ENCODE measurements at places on chromosomes 16 and 17.

GRCh38 chr17:68353111-68353521 is 61.8 kb downstream of the ARSG start:
- no peak for DNase-seq

DNA sequence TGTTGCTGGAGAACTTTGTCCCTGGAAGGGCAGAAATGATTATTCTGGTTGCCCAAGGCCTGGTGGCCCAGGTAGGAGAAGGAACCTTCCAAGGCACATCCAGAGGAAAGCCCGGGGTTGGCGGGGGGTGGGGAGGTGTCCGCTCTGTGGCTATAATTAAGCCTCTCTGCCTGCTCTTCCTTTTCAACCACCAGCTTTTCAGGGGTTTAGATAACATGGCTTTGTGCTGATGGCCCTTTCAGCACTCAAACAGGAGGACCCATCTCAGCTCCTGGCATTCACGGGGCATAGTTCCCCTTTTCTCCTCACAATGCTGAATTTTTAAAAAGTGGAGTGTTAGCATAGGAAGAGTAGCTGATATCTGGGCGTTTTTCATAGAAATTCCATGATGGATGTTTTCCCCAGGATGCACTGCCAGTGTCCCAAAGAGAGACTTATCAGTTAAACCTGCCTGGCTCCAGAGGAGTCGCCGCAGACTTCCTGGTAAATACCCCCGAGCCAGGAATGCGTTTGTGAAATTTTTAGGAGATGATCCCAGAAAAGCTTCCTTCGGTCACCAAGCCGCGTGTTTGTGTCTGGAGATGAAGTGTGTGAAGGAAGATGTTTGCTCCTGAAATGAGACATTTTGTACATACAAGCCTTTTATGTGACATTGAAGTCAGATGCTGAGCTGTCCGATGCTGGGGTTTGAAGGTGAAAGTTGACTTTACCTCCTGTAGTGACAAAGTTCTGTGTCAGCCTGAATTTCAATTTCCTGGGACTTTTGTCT is 188.5 kb downstream of the MSI2 start:
- DNase-seq = no peak

DNA sequence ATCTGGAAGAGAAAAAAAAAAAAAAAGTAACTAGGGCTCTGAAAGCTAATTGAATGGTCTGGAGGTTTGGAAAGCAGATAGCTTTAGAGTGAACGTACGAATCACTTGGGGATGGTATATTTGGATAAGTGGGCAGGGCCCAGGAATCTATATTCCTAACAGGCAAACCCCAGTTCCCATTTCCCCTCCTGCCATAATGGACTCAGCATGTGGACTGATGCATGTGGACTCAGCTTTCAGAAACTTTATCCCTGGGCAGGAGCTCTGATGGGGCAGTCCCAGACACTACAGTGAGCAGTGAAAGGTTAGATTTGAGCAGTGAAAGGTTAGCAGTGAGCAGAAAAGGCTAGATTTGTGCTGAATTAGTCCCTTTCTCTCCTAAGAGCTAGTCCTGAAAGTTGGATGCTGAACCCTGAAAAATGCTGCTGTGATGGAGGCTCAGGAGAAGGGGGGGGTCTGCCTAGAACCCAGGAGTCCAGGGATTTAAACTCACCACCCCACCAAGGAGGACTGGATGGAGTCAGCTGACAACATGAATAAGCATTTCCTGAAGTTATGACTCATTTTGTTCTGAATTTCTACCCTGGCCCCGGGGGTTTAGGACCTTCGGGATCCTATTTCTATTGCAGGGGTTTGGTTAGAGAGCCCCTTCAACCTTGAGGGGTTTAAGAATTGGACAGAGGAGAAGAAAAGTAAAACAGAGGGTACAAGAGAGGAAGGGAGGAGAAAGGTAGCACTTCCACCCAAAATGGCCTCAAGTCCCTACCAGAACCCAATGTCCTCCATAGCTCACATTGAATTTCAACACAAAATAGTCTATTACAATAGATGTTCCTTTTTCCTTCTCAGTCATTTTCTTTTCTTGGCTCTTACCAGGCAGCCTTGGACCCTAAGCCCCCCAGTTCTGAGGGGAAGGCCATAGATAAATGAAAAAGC is 10.3 kb upstream of the FZD2 start:
- DNase-seq = no peak

DNA sequence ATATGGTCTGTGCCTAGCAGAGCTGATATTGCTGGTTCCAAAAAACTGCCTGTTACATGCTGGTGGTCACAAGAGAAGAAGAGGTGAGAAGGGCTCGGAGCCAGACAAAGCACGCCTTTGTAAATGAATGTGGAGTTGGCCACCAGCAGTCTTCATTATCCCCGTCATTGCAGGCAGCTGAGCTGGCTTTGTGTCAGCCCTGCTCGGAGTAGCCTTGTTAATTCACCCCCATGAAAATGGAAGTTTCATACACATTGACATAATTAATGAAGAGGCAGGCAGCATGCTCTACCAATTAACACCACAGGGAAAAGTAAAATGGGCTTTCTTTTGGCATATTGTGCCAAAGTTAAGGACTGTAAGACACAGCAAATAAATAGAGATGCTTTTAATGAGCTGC is 113.7 kb upstream of the RBFOX1 start:
- no peak for DNase-seq

GRCh38 chr16:72908362-72909167 is 139.4 kb downstream of the ZFHX3 start:
- DNase-seq = no peak

- DNase-seq = no peak
These were observed 7.5 kb upstream of the ARMC5 start for GRCh38 chr16:31451681-31452351.

- peak; percentile 98 for DNase-seq
These were observed 452 bp downstream of the SREBF1 start for GRCh38 chr17:17836250-17836817.

DNA sequence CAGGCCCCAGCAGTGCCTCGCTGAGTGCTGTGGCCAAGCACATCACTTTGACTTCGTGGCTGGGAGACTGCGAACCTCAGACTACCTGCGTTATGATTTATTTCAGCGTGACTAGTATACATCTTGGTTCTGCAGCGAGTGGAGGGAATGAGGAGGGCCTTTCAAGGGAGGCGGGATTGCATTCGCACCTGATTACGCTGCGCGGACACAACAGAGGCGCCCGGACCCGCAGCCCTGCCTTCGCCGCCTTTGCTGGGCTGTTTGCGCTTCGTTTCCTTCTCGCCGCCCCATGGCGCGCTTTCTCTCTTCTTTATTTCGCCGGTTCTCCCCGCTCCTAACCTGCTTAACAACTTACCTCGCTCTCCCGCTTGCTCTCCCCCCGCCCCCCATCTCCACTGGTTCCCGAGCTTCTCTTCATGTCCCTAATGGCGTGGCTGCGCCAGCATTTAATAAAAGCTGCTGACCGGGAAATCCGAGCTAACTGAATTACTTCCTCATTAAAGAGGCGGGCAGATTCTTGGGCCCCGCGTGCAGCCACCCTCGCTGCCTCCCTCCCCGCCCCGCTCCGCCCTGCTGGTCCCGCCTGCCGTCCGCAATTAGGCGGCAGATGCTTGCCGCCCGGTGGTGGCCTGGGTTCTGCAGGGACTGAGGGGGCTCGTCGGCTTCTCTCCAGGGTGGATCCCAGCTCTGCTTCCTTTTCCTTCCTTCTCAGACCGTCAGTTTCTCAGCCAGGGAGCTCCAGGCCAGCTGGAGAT is 257.6 kb upstream of the SDK2 start:
- peak; percentile 25 for DNase-seq

GRCh38 chr16:19166500-19166899 is 1.5 kb upstream of the SYT17 start:
- no peak for DNase-seq

GRCh38 chr17:50173335-50173941 is 7.6 kb downstream of the SGCA start:
- no peak for DNase-seq

- no peak for DNase-seq
These were observed 239.9 kb upstream of the DYNLRB2 start for GRCh38 chr16:80300876-80301275.

GRCh38 chr17:69607162-69607834 is 192.8 kb downstream of the MAP2K6 start:
- DNase-seq = no peak

- DNase-seq = peak; percentile 15
These were observed 22.3 kb upstream of the SMPD3 start for GRCh38 chr16:68470461-68471150.

DNA sequence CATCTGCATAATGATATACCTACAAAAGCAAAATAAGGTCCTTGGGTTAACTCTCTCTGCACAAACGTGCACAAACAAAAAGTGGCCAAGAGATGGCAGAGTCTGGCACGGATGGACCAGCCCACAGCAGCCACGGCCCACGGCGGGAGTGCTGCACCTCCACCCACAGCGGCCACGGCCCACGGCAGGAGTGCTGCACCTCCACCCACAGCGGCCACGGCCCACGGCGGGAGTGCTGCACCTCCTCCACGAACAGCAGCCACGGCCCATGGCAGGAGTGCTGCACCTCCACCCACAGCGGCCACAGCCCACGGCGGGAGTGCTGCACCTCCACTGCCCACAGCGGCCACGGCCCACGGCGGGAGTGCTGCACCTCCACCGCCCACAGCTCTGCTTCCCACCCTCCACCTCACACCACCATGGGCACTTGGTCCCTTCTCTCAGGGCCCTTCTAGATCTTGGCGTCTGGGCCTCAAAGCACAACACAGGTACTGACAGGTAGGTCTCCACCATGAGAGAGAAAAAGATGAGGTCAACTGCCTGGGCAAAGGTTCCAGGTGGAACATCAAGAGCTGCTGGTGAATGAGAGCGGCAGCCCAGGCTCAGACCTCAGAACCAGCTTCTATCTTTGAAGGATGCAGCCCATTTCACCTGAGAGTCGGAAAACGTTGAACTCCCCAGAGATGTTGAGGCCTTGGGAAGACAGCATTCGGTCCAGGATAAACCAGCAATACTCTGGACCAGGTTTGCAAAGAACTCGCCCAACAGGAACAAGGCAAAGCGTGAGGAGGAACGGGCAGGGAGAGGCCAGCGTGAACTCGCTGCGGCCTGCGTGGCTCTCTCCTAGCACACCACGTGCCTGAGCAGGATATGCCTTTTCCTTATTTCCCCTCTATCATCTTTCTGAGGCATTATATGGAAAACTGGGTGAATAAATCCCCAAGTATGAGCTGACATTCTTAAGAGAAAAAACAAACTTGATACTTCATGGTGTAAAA is 124.5 kb downstream of the ZNF778 start:
- no peak for DNase-seq

DNA sequence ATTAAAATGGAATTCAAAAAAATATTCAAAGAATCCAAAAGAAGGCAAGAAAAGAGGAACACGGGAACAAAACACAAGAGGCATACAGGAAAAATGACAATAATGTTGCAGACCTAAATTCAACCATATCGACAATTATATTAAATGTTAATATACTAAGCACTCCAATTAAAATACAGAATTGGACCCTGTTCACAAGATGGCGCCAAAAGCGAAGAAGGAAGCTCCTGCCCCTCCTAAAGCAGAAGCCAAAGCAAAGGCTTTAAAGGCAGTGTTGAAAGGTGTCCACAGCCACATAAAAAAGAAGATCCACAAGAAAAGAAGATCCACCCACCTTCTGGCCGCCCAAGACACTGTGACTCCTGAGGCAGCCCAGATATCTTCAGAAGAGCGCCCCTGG is 6.3 kb upstream of the XAF1 start:
- peak; percentile 5 for DNase-seq

DNA sequence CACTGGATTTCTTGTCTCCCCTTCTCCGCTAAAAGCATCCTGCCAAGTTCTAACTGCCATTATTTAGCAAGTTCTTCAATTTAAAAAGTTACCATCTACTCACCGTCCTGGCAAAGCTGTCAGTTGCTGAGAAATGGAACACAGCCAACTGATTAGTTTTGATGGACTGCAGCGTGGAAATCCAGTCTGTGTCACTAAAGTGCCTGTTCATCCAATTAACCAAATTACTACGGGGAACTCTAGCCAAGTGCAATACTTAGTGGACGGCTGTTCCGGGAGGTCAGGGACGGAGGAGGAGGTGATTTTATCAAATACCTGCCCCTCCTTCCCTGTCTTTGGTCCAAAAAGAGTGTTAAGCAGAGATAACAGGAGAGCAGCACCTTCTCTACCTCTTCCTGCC is 260.7 kb downstream of the MAF start:
- no peak for DNase-seq

- DNase-seq = no peak
These were observed 51.6 kb downstream of the ACTG1 start for GRCh38 chr17:81460856-81461460.

DNA sequence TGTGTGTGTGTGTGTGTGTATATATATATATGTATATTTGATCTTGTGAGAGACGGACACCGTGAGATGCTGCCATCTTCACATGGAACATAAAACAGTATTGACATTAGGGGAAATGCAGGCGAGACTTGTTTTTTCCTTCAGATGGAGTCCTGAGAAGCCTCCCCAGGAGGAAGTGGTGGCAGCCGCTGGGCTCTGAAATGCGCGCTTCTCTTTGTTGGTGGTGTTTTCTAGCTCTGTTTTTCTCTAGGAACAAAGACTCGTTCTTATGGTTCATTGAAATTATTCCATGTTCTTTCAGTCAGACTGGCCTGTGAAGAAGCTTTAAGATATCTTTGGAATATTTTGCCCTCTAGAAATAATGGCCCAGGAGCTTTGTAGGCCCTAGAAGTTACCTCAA is 32.9 kb downstream of the SNX29 start:
- DNase-seq = peak; percentile 50

DNA sequence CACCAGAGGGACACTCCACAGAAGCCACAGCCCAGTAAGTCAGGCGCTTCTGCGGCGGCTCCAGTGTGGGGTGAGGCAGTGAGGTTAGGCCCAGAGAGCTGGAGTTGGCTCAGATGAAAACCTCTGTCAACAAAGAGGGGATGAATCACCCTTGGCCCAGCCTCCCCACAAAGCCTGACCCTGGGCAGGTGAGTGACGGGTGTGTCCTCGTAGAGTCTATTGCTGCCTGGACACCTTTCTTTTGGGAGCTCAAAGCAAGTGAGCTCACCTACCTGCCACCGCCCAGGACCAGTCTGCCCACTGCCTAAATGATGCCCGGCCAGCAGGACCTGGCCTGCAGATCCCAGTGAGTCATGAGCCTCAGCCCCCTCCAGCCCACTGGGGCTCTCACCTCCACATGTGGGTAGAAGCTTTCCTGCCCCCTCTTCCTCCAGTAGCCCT is 24.9 kb upstream of the DBNDD1 start:
- no peak for DNase-seq

GRCh38 chr17:64073771-64074703 is 53.6 kb upstream of the ICAM2 start:
- DNase-seq = no peak

GRCh38 chr16:3115561-3115960 is 3.2 kb downstream of the ZNF205 start:
- no peak for DNase-seq

- DNase-seq = no peak
These were observed 470.2 kb downstream of the PMP22 start for GRCh38 chr17:14794961-14795360.

- peak; percentile 43 for DNase-seq
These were observed 1.8 kb downstream of the LCAT start for GRCh38 chr16:67942200-67942509.

DNA sequence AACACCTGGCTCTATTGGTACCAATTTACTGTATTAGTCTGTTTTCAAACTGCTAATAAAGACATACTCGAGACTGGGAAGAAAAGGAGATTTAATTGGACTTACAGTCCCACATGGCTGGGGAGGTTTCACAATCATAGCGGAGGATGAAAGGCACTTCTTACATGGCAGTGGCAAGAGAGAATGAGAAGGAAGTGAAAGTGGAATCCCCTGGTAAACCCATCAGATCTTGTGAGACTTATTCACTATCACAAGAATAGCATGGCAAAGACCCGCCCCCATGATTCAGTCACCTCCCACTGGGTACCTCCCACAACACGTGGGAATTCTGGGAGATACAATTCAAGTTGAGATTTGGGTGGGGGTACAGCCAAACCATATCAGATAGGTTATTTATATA is 22.6 kb upstream of the GOSR1 start:
- DNase-seq = no peak

Data from CD4-positive, alpha-beta T cell treated with Interleukin-6 for 4 hours (primary cell).